Stimulated activated naive B cell treated with anti-CD40 and anti-IgM and Interleukin-4, amounts not matched to agents 10 μg/mL and 1 μg/mL and 100 μg/mL, for 72 hours (primary cell): ENCODE measurements at places on chromosomes 7 and 10.

DNA sequence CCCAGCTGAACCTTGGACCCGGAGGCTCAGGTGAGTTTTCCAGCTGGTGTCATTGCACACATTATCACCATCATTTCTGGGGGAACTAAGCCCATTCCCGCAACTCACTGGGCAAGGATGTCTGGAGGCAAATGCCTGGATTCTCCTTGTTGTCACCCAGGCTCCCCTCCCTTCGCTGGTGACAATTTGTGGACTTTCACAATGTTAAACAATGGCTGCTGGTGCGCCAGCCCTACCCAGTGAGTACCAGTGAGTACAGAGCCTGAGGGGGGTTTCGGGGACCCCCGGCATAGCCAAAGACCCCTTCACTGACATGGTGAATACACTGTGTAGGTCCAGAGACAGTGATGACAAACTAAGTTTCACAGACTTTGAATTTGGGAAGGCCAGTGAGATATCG lies 189.2 kb downstream of the ADARB2 start:
- no peak for DNase-seq

- no peak for DNase-seq
Measured at GRCh38 chr7:155944901-155945300, 132.6 kb upstream of the SHH start.

DNA sequence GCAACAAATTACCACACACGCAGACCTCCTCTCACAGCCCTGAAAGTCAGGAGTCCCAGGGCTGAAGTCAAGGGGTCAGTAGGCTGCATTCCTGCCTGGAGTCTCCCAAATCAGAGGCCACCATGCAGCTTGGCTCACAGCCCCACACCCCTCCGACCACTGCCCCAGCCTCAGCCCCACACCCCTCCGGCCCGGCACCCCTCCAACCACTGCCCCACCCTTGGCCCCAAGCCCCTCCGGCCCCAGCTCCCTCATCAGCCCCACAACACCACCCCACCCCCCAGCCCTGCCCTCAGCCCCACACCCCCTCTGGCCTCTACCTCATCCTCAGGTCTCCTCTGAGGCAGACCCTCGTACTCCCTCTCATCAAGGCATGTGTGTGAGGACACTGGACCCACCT lies 85.7 kb downstream of the DIP2C start:
- DNase-seq: no peak

DNA sequence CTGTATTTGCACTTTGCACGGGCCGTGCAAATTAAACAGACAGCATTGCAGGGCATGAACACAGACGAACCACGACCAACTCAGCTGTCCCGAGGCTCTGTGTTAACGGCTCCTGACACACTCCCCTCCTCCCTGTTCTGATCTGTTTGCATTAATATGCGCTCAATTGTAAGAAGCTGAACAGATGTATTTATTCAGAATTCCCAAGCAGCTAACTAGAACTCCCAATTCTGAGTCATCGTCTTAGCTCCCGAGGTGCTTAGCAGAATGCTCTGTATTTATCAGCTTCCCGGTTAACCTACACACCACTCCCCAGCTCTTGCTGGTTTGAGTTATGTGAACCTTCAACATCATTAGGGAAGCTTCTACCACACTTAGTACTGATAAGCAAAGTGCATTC lies 286.4 kb downstream of the PTPRN2 start:
- DNase-seq: no peak

DNA sequence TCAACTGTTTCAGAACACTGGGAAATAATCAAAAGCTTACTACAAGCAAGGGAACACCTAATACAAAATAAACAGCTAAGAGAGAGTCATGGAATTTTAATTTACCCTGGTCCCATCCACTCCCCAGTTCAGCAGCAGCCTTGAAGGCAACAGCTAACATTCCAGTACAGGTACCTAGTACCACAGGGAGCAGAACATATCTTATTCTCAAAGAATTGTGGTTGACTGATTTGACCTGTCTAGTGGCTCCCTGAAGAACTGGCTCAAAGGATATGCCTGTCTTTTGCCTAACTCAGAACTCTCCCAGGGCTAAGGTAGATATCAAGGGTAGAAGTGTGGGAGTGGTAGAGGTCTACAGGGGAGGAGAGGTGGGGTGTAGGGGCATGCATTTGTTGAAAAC lies 32.3 kb downstream of the SMURF1 start:
- DNase-seq: no peak
